ENCODE measurements at places on chromosomes 6 and 20.
A peak's percentile ranks its signal among the peaks of the same experiment; 100 is the strongest.

GRCh38 chr6:57021086-57021720 lies 25.3 kb upstream of the KIAA1586 start:
- peak; percentile 29 for DNase-seq

GRCh38 chr20:1382670-1383069 lies 10.2 kb downstream of the FKBP1A start:
- DNase-seq, result no peak

DNA sequence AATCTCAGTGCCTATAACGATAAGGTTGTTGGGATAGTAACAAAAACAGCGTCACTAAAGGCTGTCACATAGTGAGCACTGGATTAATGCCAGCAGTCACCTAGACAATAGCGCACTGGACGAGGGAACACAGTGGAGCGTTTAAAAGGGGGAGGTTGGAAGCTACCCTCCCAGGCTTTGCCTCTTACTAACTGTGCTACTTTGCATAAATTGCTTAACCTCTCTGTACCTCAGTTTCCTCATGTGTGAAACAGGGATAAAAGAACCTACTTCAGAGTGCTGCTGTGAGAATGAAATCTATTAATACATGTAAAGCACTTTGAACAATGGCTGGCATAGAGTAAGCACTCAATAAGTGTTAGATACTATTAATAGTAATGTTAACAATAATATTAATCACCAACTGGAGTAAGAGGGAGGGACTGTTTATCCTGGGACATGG lies 10.5 kb downstream of the BCL2L1 start:
- no peak for DNase-seq

DNA sequence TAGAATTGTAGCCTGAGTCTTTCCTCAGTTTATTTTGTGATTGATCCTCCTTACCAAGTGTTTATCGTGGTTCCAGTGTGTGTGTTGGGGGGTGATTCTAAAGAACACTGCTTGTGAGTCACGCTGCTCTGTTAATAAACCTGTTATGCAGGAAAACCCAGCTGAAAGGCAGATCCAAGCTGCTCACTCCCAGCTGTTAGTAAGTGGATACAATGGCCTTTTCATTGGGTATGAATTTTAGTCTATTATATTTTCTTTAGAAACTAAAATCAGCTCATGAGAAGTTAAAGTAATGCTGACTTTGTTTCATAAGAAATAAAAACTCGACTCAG lies 12.2 kb upstream of the DSTN start:
- DNase-seq, result no peak

GRCh38 chr6:144353871-144354314 lies 68.8 kb downstream of the UTRN start:
- DNase-seq, result no peak

- DNase-seq, result peak; percentile 34
Observed at GRCh38 chr20:54199721-54200176, 8.1 kb upstream of the PFDN4 start.

DNA sequence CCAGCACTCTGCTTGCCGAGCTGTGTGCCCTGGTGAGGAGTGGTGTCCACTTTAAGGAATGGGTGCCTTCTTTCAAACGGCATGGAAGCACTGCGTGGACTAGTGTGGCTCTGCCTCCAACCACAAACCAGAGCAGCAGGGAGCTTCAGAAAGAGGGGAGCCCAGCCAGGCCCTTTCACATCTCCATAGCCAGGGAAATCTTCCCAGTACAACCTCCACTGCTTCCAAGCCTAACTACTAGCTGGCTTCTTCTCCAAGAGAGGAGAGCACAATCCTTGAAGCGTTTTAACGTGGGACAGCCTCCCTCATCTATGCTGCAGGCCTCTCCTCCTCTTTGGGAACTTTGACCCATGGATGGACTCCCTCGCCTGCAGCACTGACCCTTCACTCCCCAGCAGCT lies 26.7 kb downstream of the TNXB start:
- DNase-seq, result no peak

DNA sequence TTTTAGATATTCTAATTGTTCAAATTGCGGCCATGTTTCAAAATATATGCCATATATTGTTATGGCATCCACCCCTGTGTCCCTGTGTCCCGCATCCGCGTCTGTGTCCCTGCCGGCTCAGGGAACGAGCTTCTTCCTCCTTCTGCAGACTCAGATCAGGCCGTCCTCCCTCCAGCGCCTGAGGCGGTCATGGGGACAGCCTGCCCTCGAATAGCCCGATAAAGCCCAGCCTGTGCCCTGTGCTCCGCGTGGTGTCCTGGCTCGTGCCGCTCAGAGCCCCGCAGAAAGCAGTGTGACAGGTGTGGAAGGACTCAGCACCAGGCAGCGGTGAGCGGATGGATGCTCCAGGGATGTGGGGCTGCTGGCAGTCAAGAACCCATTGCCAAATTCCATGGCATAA lies 663.4 kb upstream of the DEFB115 start:
- DNase-seq, result no peak

DNA sequence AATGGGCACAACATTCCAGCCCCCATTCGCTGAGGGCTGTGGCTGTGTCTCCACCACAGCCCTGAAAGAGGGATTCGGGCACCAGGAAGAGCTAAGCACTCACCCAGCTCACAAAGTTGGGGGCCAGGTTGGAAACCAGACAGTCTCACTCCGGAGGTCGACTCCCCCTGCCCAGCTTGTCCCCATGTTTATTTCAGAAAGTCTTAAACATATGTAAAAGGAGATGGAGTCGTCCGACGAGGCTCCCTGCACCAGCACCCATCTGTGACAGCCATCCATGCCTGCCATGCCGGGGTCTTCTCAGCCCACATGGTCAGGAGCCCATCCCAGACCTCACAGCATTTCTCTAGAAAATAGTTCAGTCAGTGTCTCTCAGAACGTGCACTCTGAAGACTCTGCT lies 63.6 kb upstream of the STX16 start:
- no peak for DNase-seq

DNA sequence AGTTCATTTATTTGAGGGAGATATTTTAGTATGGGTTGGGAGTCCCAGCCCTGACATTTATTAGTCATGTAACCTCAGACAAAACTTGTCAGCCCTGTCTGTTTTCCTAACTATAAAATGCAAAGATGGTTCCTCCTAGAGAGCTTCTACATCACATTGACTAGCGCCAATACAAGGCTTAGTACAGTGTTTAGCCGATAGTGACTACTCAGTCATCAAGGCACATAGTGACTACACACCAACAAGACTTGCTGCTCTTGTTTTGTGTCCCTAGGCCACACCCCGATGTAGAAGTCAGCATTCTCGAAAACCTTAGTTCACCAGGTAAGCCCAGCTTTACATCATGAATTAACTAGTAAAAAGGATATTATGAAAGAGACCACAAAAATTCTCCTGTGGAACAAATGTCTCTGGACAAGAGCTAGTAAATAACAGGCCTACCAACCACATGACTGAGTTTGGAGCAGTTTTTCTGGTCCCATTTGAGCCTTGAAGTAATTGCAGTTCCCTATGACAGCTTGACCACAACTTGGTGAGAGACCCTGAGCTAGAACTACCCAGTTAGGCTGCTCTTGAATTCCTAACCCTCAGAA lies 68.8 kb downstream of the PFDN4 start:
- DNase-seq, result no peak

DNA sequence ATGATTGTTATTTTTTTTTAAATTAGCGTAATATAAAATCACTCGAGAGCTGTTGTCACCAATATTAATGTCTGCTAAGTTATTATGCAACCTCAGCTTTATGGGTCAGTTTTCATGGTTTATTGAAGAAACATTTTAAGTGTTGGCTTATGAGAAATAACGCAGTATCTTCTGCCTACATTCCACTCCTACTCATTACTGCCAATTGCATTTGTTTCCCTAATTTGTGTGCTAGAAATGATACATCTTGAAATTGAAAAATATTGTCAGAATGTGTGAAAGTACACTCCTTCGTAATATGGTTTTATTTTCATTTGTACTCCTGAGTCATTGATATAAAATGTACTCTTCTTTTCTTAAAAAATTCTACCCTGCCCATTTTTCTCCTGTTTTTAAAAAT lies 333.3 kb upstream of the HSF2 start:
- DNase-seq, result no peak

DNA sequence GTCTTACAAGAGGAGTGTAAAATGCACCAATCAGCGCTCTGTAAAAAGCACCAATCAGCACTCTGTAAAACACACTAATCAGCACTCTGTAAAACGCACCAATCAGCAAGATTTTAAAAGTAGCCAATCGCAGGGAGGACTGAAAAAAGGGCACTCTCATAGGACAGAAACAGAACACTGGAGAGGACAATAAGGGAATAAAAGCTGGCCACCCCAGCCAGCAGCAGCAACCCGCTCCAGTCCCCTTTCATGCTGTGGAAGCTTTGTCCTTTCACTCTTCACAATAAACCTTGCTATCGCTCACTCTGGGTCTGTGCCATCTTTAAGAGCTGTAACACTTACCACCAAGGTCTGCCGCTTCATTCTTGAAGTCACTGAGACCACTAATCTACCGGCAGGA lies 1.7 kb upstream of the AIG1 start:
- DNase-seq, result no peak

GRCh38 chr20:57770852-57771720 lies 61.3 kb upstream of the PMEPA1 start:
- no peak for DNase-seq

GRCh38 chr6:45431317-45432065 lies 53.8 kb upstream of the SUPT3H start:
- no peak for DNase-seq

DNA sequence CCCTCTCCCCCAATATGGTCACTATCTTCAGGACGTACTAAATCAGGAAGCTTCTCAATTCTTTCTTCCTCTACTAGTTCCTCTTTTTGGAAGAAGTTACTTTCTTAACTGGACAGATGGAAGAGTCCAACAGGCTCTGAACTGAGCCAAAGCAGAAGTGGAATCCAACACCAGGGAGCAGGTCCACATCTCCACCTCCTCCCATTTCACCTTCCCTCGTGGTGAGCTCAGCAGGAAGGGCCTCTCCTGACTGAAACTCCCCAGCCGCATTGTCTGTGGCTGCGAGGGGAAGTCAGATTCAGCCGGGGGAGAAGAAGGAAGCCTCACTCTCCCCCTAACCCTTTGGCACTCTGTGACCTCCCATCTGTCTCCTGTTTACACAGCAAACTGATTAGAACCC lies 63.8 kb upstream of the UST start:
- no peak for DNase-seq

DNA sequence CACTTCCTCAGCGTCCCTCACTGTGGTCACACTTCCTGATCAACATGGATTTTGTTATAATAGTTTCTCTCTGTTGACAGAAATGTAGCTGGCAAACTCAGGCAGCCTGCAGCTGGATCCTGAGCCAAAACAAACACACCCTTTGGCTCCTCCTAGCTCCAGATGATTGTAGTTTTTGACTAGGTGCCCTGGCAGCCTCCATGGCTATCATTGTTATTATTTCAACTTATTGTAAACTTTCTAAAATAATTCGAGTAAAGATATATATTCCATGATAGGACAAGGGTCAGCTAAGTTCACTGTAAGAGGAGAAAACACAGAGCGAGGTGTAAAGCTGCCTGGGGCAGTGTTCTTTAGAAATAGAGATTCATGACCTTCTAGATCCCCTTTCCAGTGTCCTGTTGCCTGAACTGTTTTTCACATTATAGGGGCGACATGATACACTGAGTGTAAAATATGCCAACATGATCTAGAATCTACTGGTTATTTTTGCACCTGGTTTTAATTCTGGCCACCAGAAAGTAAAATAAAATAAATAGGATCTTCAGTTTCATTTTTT lies 98.2 kb upstream of the HDGFL1 start:
- peak; percentile 9 for DNase-seq
